ENCODE measurements at places on chromosomes 4 and X.

- no peak for DNase-seq
Measured at GRCh38 chrX:39749728-39750127, 348.0 kb downstream of the BCOR start.

- DNase-seq = no peak
Measured at GRCh38 chr4:1463088-1463926, 57.1 kb upstream of the NKX1-1 start.

GRCh38 chr4:98508829-98509598 lies 149.4 kb downstream of the TSPAN5 start:
- DNase-seq = no peak

GRCh38 chr4:184863916-184864315 lies 38.1 kb upstream of the ACSL1 start:
- DNase-seq = no peak

DNA sequence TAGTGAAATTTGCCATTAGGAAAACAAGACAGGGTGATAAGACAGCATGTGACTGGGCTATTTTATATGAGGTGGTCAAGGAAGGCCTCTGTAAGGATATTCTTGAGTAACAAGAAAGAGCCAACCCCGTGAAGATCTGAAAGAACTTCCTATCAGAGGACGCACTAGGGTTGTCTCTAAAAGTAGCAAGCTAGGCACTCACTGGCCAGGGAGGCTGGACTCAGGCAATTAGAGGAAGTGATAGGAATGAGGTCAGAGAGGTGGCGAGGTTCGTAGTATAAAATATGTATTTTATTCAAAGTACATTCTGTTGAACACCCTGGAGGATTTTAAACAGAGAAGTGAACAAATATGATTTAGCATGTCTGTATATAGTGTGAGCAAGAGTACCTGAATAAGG lies 4.6 kb downstream of the BMPR1B start:
- no peak for DNase-seq

DNA sequence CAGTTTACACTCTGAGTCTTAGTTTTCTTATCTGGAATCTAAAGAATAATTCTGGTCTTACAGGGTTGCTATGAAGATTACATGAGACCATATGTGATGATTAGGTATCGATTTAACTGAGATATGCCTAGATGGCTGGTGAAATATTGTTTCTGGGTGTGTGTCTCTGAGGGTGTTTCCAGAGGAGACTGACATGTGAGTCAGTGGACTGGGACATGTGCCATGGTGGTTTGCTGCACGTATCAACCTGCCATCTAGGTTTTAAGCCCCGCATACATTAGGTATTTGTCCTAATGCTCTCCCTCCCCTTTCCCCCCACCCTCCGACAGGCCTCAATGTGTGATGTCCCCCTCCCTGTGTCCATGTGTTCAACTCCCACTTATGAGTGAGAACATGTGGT lies 186.0 kb upstream of the CXorf66 start:
- no peak for DNase-seq

Measured in breast epithelium (tissue), 4 donors.